Coronary artery (tissue), 2 donors: ENCODE measurements at places on chromosomes 3 and 15.

GRCh38 chr15:62775932-62776331 is 266.6 kb upstream of the TPM1 start:
- peak; percentile 49 for DNase-seq

DNA sequence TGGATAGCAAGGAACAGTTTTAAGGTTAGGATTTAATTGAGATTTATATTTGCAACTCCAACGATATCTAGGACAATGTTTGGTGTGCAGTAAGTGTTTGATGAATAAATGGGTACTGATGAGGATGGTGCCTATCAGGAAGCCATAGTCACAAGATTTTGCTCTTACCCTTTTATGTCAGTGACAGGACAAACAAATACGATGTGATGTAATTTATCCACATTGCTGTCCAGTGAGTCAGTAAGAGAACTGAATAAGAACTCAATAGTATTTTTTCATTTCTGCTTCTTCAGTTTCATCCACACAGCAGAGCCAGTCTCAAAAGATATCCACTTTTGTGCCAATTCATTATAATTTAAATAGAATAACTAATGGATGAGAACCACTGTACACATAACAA is 18.5 kb downstream of the C3orf85 start:
- no peak for DNase-seq

DNA sequence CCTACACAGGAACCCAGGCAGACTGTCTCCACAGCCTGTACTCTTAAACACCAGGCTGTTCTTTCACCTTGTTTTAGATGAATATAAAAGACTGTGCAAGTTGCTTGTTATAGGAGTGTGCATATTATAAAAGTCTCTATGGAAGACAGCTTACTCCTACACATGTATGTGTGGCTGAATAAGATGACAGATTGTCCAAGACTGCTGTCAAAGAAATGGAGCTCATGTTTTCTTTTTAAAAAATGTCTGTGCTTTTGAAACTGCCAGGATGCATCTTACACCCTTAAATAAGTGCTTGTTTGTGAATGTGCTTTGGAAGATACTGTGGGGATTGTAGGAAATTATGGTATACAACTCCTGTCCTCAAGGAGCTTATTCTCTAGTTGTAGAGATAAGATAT is 237.4 kb downstream of the BBX start:
- DNase-seq, result no peak

DNA sequence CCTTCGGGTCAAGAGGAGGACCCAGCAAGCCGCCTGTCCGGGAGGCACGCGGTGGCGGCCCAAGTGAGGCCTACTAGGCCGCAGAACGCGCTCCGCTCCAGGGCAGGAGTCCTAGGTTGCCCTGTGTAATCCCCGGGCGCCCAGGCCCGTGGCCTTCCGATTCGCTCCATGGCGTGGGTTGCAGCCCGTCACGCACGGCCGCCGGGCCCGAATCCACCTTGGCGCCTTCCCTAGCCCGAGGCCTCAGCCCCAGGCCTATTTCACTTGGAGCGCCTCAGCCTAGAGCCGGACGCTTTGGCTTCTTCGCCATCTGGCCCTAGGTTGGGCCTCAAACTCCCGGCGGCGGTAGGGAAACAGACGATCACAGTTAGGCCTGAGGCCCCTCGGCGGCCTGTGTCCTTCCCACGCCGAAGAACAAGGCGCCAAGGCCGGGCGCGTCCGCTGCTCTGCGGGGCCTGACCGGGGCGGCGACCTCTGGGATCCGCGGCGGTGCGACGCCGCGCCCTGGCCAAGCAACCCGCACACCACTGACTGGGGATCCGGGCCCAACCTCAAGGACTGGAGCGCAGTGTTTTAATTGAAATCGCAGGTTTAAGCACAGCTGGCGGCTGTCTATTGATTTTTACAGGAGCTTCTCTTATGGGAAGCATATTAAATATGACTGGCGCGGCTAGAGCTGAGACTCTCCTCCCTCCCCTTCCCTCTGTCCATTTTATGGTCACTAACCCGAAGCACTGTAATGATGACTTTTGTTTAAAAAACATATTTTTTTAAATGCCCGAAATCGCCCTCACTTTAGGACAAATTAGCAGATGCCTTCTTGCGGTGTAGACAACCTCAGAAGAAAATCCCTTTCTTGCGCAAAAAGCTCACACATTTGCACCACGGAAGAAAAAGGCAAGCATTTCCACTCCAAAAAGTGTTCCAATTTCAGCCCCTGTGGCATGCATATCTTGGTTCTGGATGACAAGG is 3.8 kb upstream of the FEZF2 start:
- DNase-seq, result no peak

GRCh38 chr15:28961391-28961790 is 75.6 kb downstream of the APBA2 start:
- no peak for DNase-seq

- no peak for DNase-seq
Measured at GRCh38 chr15:61749169-61749568, 311.1 kb downstream of the VPS13C start.
